ENCODE measurements at places on chromosomes 2 and 18.

DNA sequence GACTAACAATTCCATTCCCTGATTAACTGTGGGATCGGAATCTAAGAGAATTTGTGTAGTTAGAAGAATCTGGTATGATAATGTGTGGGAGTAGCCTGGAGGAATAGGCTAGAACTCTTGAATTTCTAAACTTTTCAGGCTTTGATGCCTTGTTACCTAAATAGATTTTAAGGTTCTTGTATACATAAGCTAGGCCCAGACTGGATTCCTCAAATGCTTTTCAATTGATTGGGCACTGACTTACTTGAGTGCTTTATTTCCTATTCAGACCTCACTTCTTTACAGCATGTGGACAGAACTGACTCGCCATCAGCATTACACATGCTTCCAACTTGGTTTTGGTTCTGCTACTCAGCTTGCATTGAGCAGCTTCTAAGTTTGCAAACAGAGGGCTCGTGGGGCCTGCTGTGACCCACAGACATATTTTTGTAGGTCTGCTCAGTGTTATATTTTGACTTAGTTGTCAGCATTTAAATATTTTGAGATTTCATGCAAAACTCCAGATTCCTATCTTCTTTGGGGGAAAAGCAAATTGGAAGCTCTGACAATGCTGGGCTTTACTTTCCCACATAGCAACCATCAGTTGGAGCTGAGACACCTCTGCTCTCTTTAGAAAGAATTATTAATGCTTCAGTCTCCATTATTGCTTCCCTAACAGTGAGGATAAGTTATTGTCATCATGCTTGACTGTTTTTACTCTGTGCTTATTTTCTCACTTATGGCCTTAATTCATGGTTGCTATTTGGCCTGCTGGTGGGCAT lies 5.7 kb downstream of the PARD3B start:
- no peak for DNase-seq

GRCh38 chr2:130810490-130810889 lies 26.2 kb upstream of the ARHGEF4 start:
- DNase-seq: no peak

GRCh38 chr2:3704692-3705091 lies 1.3 kb downstream of the DCDC2C start:
- no peak for DNase-seq

GRCh38 chr2:199984755-199985154 lies 29.4 kb downstream of the MAIP1 start:
- DNase-seq: no peak

GRCh38 chr2:54586062-54586461 lies 129.9 kb downstream of the SPTBN1 start:
- DNase-seq: no peak

DNA sequence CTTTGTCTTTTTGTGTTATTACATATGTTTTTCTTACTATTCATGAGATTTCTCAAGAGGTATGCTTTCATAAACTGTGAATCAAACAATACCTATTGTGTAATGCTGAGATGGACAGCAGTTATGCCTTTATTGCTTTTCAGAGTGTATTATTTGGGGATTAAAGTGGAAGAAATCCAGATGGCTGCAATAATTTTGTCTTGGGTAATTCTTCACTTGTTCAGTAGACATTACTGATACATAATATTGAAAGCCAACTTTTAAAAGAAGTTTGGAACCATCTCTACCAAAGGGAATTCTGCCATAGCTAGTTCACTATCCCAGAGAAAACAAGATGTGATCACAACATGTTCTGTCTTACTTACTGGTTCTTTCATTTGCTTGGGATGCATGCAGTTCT lies 253.4 kb upstream of the ZSWIM2 start:
- DNase-seq: no peak

GRCh38 chr2:96579422-96579821 lies 42.9 kb downstream of the ARID5A start:
- DNase-seq: no peak

DNA sequence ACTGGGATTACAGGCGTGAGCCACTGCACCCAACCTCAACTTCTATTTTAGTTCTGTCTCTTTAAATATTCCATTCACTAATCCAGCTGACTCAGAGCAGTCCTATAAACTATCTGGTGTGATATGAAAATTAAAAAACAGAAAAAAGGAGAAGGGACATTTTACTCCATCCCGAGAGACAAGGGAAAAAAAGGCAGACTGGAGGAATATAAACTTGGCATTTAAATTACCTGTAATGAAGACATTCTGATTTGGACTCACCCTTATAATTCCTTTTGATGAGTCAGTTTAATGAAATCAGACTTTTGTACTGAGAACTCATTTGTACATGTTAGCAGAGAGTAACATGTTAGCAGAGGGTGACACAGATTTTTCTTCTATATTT lies 74.8 kb upstream of the RIOK3 start:
- DNase-seq: no peak

- no peak for DNase-seq
These were observed 133.7 kb downstream of the COMMD1 start for GRCh38 chr2:62038975-62039771.

DNA sequence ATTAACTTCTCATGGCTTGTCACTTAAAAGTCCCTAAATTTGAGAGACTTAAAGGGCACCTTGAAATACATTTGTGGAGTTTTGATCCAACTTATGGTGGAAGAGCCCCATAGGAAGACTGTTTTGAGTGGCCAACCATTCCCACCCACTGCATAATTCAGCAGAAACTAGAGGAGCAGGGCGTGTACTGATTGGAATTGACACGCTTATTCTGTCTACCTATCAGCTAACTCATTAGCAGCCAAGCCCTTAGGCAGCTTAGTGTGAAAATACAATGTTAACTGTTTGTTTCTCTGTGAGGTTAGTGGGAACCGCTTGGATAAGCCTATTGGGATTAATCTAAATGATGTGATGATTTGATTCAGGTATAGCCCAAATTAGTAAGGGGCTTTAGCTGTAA lies 6.4 kb downstream of the LGALSL start:
- DNase-seq: no peak

DNA sequence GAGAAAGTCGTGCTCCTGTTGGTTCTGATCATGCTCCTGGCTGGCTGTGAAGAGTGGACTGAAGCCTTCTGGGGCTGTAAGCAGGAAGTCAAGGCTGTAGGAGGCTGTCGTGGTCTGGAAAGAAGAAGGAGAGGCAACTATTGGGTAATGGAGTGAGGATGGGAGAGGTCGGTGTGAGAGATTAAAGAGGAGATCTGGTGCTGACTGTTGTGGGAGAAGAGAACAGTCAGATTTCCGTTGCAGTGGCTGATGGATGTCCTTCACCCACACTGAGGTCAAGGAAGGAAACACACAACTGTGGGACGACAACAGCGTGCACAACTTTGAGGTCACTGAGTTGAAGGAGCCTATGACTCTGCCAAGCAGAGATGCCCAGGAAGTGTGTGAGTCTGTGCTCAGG lies 2.8 kb upstream of the PSMD1 start:
- DNase-seq: no peak

GRCh38 chr18:77093067-77093430 lies 39.5 kb downstream of the MBP start:
- DNase-seq: no peak

- no peak for DNase-seq
These were observed 51.5 kb downstream of the TWIST2 start for GRCh38 chr2:238899386-238899785.

DNA sequence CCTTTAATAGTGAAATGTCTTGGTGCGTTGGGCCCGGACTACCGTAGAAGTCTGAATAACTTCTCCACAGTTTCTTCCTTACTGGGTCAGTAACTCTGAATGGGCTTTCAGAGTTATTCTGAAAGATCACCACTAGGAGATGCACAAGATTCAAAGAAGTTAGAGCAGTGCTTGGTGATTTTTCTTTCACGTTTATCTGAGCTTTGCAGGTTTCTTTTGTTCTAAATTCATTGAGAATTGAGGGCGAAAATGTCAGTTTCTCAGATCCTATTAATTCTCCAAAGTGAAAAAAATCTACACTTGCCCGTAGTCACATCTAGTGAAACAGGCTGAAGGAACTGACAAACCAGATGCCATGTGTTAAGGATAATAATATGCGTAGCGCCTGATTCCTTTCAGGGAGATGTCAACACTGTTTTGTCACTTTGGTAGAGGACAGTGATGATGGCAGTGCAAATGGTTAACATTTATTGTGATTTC lies 70.1 kb downstream of the QPCT start:
- DNase-seq: no peak

DNA sequence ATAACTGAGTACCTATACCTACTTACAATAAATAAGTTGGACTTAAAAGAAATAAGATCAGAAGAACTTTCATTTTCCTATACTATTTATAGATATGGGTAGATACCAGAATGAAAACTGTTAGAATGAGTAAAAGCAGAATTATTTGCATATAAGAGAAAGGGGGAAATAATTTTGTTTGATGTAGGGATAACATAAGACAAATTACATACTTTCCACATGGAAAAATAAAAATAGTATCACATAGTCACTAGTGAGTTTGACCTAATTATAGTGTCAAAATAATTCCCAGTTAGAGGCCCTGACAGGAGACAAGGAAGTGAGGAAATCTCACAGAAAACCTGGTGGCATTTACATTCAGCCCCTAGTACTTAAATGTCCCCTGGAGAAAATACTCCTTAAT lies 28.6 kb downstream of the KCMF1 start:
- DNase-seq: no peak

DNA sequence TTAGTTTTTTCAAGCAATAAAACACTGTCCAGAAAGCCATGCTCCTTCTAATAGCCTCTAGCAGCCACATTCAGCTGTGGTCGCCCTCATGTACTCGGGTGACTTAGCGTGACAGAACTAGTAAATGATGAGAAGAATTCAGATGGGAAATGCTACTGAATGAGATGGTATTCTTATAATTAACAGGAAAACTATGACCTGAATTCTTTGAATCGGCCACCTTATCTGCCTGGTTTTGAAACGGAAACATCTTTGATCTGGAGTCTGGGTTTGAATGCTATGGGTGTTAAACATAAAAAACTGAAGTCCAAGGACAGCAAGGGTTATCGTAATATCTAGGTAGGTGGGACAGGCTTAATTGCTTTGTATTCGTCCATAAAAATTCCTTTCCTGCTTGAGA lies 138.8 kb upstream of the DNMT3A start:
- no peak for DNase-seq

- no peak for DNase-seq
These were observed 195.4 kb upstream of the SIX3 start for GRCh38 chr2:44745922-44746766.

GRCh38 chr2:181178823-181179412 lies 198.5 kb downstream of the UBE2E3 start:
- DNase-seq: peak; percentile 3

GRCh38 chr18:35155398-35156117 lies 85.3 kb upstream of the ZNF397 start:
- DNase-seq: no peak

- DNase-seq: no peak
These were observed 883 bp upstream of the EHBP1 start for GRCh38 chr2:62704654-62705006.

GRCh38 chr2:219199470-219200211 lies 6.9 kb upstream of the ZFAND2B start:
- no peak for DNase-seq

GRCh38 chr18:39638224-39638623 lies 2072.6 kb upstream of the CELF4 start:
- no peak for DNase-seq

DNA sequence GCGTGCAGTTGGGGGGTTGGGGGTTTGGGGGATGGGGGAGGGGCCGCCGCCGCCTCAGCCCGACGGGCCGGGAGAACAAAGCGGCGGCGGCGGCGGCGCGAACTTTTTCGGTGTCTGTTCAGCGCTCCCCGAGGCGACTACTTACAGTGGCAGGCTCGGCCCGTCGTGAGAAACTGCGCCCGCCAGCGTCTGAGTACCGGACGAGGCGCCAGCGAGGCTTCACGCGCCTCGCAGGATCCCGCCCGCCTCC lies 172 bp downstream of the PRKD3 start:
- DNase-seq: peak; percentile 61

- DNase-seq: no peak
These were observed 180.5 kb downstream of the TMEM18 start for GRCh38 chr2:496729-497128.

GRCh38 chr2:130720528-130720927 lies 8.3 kb upstream of the GPR148 start:
- no peak for DNase-seq

- DNase-seq: no peak
These were observed 285.4 kb downstream of the ZNF521 start for GRCh38 chr18:25066516-25066915.

GRCh38 chr18:40152859-40153258 lies 1802.2 kb upstream of the PIK3C3 start:
- DNase-seq: no peak

DNA sequence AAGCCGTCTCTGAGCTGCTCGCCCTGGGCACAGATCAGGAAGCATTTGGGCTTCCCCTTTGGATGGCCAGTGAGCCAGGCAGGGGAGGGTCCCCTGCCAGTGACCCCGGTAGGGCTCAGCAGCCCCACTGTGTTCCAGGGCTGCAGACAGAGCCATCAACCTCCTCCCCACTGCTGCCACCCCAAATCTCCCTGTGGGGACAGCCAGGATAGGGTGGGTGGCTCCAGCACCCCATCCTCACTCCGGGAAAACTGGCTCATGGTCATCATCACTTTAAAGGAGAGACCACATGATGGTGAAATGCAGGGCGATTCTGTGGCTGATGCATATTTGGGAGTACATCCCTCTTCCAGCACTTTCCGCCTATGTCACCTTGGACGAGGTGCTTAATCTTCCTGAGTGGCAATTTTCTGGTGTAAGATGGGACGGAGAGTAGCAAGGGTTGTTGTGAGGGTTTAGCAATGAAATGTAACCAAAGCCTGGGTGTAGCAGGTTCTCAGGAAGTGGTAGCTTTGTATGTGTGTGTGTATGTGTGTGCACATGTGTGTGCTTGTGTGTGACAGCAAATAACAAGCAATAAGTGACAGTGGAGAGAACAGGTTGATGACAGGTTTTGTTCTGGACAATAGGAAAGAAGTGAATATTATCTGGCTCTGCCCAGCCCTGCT lies 61.8 kb downstream of the ACAA2 start:
- DNase-seq: no peak

- no peak for DNase-seq
These were observed 169.6 kb upstream of the HDAC4 start for GRCh38 chr2:239570216-239570925.

- no peak for DNase-seq
These were observed 102.7 kb upstream of the ARHGAP15 start for GRCh38 chr2:143026411-143027054.

DNA sequence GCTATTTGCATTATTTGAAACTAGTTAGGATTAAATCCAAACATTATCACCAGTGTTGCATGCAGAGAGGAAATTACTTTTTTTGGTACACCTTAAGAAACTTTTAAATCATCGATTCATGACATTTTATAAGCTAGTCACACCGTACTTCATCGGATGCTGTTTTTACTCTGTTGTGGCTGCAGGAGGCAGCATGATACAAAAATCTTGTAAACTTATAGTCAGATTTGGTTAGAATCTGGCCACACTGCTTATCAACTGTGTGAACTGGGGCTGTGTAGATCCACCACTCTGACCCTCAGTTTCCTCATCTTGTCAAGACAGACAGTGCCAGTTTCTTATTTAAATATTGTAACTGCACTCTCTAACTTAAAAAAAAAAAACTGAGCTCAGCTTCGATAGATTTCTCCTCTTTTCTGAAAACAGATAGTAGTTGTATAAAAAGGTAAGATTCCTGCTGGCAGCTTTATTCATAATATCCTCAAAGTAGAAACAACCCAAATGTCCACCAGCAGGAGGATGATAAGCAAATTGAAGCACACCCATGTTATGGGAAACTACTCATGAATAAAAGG lies 77.8 kb downstream of the RAPGEF4 start:
- DNase-seq: no peak

GRCh38 chr2:119232666-119232993 lies 9.0 kb downstream of the STEAP3 start:
- no peak for DNase-seq

Data from effector CD4-positive, alpha-beta T cell (primary cell).